ENCODE measurements at places on chromosomes 1 and 21.

DNA sequence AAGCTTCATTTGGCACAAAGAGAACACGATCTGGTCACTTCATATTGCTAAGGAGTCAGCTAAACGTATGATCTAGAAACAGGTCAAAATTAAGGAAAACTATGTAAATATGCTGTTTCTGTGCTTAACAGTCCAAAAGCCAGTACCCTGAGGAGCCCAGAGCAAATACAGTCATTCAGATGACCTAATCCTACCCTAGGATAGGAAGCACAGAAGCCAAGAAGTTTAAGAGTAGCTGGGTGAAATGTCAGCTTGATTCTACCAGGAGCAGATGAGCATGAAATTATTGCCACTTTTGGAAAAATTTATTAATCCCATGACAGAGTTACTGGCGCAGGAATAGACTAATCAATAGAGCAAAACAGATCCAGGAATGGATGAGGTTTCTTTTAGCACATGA is 18.3 kb downstream of the SORT1 start:
- DNase-seq = no peak

GRCh38 chr1:58159434-58159830 is 387.1 kb downstream of the OMA1 start:
- DNase-seq = no peak

GRCh38 chr1:110477041-110477440 is 26.1 kb downstream of the PROK1 start:
- no peak for DNase-seq

DNA sequence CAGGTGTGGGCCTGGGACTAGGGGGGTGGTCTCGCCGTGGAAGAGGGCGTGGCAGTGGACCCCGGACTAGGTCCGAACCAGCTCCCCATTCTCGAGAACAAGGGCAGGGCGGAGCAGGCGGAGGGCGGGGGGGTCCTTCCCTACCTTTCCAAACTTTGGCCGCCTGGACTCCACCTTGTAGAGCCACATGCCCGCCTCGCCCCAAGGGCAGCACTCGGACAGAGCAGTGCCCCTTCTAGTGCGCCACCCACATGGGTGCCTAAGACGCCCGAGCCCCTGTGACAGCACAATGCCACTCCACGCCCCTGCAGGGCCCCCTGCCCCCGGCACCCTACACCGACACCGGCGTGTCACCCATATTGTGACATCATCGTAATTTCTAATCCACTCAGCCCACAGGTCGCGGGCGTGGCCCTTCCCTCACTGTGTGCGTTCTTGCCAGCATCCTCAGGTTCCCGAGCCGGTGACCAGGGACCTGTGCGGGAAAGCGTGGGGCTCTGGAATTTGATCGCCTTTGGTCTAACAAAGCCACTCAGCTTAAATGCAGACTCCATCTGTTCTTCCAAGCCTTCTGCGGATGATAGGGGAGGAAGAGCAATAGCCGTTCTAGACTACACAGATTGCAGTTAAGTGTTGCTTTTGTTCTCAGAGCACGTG is 553 bp upstream of the STMN1 start:
- no peak for DNase-seq

All from fibroblast of skin of left quadriceps (primary cell).